ENCODE measurements at places on chromosomes 4 and X.

DNA sequence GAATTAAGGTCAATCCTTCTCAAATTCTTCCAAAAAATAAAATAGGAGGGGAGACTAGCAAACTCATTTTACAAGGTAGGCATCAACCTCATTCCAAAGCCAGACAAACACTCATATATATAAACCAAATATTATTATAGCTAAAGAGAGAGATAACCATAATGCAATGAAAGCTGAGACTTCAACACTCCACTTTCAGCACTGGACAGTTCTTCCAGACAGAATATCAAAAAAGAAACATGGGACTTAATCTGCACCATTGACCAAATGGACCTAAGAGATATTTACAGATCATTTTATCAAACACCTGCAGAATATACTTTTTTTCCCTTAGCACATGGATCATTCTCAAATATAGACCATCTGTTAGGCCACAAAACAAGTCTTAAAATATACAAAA lies 15.5 kb upstream of the EDA2R start:
- DNase-seq, result no peak

DNA sequence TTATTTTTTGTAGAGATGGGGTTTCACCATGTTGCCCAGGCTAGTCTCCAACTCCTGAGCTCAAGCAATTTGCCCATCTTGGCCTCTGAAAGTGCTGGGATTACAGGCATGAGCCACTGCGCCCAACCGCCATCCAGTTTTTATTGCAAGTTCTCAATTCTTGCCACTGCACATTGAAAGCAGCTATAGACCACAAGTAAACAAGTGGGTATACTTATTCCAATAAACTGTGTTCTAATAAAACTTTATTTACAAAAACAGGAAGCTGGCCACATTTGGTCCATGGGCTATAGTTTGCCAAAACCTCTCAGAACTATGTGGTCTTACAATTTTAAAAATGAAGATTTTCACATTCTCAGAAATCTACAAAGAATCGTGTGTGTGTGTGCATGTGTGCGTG lies 313.6 kb upstream of the RASGEF1B start:
- no peak for DNase-seq

DNA sequence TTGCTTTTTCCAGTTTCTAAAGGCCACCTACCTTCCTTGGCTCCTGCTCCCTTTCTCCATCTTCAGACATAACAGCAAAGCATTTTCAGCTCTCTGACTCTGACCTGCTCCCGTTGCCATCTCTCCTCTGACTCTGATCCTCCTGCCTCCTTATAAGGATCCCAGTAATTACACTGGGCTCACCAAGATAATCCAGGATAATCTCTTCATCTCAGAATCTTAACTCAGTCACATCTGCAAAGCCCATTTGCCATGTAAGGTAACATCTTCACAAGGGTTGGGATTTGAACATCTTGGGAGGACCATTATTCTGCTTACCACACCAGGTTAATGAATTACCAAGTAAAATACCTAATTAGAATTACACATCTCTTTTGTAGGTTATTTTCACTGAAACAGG lies 41.3 kb upstream of the MAGED1 start:
- DNase-seq, result no peak

GRCh38 chr4:103361926-103362325 lies 163.8 kb upstream of the CENPE start:
- DNase-seq, result no peak

- no peak for DNase-seq
Observed at GRCh38 chr4:150242820-150243458, 164.7 kb downstream of the DCLK2 start.

DNA sequence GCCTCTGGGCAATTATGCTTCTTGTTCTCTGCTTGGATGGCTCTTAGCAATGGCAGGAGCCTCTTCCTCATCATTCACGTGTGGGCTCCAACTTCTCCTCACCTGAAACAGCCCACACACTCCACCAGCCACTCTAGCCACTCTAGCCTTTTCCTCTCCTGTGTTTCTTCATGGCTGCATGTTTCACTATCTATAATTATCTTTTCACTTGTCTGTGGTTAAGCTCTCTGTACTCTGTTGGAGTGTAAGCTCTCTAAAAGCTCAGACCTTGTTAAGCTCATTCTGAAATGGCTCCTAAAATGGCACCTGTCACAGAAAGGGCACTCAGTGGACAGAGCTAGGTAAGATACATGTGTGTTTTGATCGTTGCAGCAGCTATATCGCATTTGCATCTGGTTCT lies 80.0 kb downstream of the SH3KBP1 start:
- no peak for DNase-seq

DNA sequence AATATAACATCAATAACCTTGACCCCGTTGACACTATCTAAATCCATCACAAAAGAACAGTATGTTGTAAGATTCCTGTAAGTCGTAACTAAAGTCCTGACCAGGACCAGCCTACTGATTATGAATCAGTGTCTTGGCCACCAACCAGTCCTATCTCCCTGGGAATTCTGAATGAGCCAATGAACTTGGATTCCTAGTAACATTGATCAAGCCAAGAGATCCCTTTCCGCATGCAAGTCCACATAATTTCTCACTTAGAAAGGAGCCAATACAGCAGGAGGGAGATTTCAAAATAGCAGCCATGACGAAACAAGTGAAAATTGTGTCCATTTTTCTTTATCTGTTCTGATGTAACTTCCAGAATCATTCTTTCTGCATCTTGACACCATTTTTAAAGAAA lies 9.5 kb downstream of the XPNPEP2 start:
- no peak for DNase-seq

DNA sequence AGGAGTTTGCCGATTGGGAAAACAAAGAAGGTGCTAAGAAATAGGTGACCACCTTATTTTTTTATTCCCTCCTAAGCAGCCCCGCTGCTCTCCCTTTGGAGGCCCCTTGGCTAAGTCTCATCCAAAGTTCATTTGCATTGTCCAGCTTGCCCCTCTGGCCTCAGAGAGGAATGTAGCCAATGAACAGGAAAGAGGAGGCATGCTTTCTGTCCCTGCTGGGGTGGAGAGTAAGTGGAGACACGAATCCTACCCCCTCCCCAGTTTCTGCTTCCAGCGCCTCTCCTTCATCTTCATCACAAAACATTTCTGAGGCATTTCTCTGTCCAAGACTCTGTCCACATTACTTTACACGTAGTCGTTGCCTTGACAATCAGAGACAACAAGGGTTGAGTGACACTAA lies 38.7 kb downstream of the NLGN3 start:
- no peak for DNase-seq

DNA sequence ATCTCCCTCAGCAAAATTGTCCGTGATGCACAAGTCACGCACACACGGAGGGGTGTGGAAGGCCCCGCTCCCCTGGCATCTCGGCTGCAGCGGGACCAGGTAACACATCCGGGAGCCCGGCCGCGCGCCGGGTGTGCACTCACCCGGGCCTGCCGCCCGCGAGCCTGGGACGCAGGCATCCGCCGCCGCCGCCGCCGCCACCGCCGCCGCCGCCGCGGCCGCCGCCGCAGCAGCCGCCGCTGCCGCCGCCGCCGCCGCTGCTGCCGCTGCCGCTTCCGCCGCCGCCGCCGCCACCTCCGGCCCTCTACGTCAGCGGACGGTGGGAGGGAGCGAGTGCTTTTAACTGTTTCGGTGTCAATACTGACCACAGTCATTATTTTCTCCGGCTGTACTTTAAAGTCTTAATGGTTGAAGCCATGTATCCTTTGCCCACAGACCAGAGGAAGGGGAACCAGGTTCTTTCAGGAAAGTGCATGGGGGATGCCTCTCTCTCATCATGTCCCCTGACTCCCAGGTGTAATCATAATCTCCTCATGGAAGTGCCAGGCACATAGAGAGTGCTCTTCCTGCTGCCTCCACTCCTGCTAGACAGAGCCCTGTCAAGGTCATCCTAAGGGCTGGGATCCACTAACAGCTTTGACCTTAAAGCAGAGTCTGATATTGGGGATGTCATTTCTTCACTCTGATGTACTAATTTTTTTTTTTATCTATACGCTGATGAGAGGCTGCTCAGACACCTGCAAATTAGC lies 38.0 kb downstream of the MAGEE2 start:
- no peak for DNase-seq

GRCh38 chr4:26459756-26460530 lies 30.3 kb downstream of the CCKAR start:
- DNase-seq, result no peak
